ENCODE measurements at places on chromosomes 16 and 17.

DNA sequence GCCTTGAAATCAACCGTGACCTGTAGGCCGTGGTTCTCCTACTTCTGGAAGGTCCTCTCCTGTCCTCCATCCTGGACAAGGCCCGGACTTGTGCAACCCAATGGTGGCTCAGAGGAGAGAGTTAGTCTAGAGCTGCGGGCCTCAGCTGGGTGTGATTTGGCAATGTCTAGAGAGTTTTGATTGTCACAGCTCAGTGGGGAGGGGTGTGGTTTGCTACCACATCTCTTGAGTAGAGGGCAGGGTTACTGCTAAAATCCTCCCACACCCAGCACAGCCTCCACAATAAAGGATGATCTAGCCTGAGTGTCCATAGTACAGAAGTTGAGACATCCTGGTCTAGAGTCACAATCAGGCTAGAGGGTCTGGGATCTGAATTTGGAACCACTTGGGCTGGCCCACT lies 40.3 kb downstream of the MYH13 start:
- no peak for DNase-seq

DNA sequence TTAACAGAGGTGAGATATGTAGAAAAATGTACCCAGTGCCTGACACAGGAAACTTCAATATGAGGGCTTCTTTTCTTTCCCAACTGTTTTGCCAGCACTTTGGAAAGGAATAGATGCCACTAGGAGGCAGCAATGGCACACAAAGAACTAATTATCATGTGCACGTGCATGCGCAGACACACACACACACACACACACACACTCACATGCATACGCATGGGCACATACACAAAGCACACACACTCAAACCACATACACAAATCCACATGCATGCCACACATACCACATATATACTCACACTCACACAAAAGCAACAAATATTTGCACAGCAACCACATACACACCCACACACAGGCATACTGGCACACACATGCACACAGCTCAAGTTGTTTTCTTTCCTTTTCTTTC lies 8.8 kb upstream of the CEP112 start:
- peak; percentile 72 for DNase-seq

DNA sequence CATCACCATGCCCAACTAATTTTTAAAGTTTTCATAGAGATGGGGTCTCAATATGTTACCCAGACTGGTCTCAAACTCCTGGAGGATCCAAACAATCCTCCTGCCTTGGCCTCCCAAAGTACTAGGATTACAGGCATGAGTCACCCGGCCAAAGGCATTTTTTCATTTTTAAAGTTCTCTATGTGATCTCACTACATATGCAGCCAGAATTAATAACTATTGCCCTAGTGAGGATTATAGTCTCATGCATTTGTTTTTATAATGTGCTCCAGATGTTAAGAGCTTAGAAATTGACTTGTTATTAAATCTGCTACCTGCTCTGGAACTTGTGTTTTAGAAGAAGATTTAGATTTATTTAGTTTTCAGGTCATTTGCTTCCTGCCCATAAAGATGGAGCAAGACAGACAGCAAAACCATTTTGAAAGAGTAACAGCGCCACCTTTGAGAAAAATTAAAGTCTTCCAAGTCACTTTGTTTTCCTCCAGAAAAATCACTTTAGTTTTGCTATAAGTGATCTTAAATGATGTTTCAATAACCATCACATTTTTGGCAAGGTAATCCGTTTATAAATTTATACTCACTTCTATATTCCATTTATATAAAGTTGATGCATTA lies 79.5 kb downstream of the CA4 start:
- DNase-seq: no peak

- no peak for DNase-seq
Observed at GRCh38 chr16:14063618-14064581, 7.2 kb upstream of the MRTFB start.

DNA sequence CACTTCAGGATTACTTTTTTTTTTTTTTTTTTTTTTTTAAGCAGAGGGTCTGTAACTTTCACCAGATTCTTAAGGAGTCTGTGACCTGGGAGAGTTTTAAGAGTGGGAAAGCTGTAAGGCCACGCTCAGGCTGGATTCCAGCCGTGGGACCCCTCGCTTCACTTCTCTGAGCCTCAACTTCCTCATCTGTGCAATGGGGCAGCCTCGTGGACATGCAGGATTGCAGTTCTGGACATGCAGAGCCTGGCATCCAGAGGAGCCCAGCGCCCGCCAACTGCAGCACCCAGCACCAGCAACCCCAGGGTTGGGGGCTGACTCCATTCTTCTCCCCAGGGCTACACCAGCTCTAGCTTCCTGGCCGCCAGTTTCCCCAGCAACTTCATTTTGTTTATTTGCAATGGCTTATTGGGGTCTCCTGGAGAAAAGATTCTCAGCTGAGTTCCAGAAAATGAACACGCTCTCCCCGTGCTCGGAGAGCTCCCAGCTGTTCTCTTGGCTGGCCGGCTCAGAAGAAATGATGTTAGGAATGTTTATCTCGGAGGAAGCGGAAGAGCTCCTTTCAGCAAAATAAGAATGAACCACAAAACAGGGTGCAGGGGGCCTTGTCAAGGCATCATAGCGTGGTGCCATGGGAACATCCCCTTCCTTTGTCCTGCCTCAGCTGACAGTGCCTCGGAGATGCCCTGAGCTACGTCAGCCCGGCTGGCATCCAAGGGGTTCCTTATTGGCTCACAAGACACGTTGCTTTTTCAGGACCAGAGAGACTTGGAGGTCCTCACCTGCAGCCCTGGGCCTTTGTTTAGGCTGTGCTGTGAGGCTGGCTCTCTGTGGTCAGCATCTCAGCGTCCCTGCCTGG lies 22.9 kb upstream of the ZCCHC14 start:
- no peak for DNase-seq

GRCh38 chr16:84109598-84110335 lies 7.0 kb downstream of the MBTPS1 start:
- no peak for DNase-seq

- no peak for DNase-seq
Observed at GRCh38 chr16:72942021-72942420, 105.9 kb downstream of the ZFHX3 start.

GRCh38 chr16:13913374-13914292 lies 6.3 kb upstream of the ERCC4 start:
- no peak for DNase-seq

DNA sequence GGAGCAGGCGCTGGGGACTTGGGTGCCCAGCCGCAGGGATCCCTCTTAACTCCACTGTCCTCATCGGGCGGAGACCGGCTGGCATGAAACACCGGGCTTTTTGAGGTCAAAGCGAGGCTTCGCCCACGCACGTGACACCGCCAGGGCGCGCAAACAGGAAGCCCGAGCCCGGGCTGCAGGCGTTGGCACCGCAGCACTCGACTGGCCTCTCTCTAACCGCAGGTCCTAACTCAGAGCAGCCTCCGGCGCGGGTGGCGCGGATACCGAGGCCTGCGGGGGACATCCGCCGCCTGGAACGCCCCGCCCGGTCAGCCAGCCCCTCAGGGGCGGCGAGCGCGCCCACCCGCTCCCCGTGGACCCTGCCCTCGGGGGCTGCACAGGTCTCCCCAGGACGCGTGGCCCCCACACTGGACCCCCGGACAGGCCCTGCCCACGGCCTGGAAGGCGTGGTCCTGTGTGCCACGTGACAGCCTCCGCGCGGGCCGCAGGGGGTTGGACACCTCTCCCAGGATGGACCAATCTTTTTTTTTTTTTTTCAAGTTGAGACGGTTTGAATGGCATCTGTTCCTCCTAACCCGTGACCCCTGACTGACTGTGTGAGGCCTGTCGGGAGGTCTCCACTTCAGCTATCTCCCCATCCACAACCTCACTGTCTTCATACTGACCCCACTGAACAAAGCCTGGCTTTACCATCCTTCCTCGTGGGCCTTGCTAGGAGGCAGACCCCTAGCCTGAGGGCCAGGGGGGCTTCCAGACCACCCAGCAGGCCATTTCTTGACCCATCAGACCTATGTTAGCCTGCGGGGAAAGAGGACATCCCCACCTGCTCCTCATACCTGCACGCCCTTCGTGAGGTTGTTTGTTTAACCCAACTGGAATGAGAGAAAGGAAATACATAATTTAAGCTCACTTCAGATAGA lies 8.4 kb upstream of the SLC47A2 start:
- no peak for DNase-seq

DNA sequence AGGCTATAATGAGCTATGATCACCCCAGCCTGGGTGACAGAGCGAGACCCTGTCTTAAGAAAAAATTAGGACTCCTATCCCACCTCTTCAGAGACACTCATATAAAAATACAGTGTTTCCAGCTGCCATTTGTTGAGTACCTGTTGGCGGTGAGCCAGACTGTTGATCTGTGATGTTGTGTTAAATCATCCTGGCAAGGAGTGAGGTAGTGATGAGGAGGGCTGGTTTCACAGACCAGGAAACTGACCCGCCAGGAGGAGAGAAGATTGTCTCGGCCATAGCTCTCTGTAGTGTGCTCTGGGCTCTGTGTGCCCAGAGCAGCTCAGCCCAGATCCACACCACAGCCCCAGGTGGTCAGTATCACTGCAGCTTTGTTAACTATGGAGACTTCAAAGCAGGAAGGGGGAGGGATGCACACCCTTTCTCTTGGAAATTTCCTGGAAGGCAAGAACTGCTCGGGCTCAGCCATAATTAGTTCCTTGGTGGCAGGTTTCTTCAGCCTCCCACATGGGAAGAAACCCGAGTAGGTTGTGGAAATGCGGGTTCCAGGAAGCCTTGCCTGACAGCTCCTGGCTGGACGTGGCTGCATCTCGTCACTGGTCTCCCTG lies 343.0 kb downstream of the SNX29 start:
- peak; percentile 22 for DNase-seq

DNA sequence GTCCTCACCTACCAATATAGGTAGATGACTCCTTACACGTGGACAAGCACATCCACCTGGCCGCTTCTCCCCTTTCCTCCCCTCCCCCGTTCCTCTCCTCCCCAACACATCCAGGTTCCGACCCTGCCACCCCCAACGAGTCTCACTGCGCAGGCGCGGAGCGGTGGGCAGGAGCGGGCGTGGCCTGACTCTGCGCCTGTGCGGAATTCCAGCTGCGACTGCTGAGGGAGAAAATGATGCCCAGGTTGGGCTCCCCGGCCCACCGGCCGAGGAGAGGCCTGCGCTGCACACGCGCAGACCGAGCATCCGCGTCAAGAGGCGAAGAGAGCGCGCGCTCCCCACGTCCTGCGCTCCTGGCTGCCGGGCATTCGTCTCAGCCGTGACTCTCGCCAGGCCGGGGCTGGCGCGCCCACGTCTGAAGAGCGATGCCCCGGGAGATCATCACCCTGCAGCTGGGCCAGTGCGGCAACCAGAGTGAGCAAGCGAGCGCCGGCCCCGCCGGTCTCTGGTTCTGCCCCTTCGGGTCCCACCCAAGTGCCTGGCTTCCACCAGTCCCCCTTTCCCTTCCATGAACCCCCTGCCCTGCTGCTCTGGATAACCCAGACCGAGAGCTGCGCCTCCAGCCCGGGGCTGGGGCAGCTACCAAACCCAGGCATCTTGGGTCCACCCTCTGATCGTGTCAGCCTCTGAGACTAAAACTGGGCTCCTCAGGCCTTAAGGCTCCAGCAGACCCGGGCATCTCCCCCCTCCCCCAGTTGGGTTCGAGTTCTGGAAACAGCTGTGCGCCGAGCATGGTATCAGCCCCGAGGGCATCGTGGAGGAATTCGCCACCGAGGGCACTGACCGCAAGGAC lies at the start of gene TUBG2:
TUBG2 (plus strand) TSS at position 206 of the 853 bp plus-strand sequence; CDS start at position 426, 220 bp downstream.
- DNase-seq: peak; percentile 95

- peak; percentile 27 for DNase-seq
Observed at GRCh38 chr16:5619304-5619703, 521.7 kb upstream of the EEF2KMT start.

DNA sequence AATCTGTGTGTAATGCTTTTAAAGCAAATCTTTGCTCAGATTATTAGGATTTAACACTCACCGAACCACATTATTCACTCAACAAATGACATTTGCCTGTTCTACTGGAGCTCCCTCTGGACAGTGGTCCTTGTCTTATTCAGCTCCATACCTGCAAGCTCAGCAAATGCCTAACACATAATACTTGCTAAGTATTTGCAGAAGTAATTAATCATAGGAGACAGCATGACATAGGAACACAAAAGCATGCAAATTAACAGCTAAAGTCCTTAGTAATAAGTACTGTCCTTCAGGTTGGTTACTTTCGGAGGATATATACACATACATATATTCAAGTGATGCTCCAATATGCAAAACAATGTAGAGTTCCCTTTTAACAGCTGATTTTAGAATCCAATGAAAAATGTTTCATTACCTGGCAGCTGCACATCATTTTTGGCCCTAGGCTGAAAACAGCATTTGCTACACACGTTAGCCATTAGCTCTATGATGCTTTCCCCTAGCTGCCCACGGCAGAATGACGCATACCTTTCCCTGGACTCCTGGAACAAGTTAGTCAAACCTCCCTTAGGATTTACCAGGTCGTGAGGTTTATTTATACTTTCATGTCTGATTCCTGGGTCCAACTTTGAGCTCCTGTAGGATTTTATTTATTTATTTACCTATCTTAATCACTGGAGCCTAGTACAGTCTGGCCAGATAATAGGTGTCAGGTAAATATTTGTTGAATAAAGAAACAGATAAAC lies 8.6 kb downstream of the BRD7 start:
- no peak for DNase-seq

GRCh38 chr17:79947351-79948031 lies 88.2 kb downstream of the TBC1D16 start:
- DNase-seq: peak; percentile 61

- DNase-seq: no peak
Observed at GRCh38 chr17:20046629-20047028, 37.5 kb downstream of the SPECC1 start.

- no peak for DNase-seq
Observed at GRCh38 chr17:46264456-46265198, 30.3 kb upstream of the LRRC37A start.

DNA sequence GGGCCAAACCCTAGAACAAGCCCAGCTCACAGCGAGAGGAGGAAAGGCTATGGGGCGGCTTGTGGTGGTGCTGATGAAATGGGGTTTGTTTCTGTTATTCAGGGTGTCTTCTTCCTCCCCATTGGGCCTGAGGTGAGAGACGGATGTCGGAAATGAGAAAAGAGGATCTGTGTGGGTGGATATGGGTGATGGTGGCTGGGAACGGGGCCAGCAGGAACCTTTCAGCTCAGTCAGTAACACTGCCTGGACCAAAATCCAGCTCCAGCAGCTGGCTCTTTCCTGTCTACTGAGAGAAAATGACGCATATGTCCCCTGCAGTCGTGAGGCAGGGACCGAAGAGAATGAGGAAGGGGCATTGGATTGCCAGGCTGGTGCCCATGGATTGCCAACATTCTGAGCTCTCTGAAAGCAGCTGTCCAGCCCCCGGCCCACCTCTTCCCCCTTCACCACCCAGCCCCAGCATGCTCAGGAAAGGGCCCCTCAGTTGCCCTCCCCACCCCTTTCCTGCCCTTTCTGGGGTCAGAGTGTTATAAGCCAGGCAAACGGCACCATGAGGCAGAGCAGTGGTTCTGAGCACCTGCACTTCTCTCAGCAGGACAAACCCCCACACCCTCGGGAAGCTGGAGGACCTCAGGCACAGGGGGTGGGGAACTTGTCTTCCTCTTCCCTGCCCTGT lies 4.0 kb downstream of the MYH3 start:
- no peak for DNase-seq

- DNase-seq: no peak
Observed at GRCh38 chr16:50881956-50882355, 140.1 kb downstream of the CYLD start.

Data from BE2C (cell line).